ENCODE measurements at places on chromosomes 1 and 21.

- DNase-seq = no peak
Measured at GRCh38 chr1:229950908-229951307, 116.1 kb upstream of the GALNT2 start.

DNA sequence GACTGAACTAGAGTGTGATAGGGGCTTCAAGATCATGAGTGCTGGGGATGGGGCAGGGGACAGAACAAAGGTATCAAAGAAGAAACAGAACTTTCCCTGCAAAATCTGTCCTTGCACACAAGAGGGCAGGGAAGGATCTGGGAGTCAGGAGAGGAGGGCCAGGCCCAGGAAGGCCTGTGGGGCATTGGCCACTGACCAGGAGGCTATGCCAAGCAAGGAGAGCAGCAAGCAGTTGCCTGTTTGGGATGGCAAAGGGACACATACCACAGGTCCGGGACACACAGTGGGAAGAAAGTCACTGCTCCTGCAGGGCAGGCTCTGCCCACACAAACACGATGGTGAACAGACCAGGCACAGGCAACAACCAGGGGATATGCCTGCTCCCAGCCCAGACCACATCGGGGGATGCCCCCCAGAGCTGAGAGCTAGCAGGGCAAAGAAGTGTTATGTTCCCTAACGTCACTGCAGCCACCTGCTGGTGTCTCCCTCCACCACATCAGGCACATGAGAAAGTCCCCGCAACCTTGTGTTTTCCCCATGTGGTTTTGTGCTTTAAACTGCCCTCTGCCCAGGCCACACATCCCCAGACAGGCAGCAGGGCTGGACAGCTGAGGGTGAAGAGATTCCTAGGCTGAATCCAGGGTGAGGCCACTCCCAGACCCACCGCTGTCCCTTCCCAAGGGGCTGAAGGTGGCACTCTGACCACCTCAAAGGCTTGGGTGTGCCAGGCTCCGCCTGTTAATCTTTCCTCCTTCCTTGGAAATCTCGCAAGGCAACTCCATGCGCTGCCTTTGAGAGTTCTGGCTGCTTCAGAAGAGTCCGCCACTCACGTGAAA, 53.6 kb downstream of the KIF21B start:
- DNase-seq = no peak

- DNase-seq = no peak
Measured at GRCh38 chr1:155809088-155809487, 47.9 kb downstream of the GON4L start.

DNA sequence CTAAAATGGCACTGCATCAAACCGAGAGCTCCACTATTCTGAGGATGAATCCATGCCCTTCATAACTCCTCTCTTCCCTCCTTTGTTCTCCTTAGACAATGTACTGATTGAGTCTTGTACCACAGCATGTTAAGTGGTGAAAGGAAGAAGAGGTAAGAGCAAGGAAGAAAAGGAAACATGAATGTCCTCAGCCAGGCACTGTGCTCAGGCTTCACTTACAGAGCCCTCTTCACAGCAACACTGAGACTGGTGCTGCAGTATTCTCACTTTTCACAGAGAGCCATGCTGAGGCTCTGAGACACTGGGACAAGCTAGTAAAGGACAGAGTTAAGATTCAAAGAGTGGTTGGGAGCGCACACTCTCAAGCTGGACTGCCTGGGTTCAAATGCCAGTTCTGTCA, 143.5 kb downstream of the AKT3 start:
- DNase-seq = no peak
